ENCODE measurements at places on chromosomes 11 and 22.

- peak; percentile 70 for DNase-seq
Measured at GRCh38 chr22:35467681-35468434, 67.9 kb downstream of the MCM5 start.

DNA sequence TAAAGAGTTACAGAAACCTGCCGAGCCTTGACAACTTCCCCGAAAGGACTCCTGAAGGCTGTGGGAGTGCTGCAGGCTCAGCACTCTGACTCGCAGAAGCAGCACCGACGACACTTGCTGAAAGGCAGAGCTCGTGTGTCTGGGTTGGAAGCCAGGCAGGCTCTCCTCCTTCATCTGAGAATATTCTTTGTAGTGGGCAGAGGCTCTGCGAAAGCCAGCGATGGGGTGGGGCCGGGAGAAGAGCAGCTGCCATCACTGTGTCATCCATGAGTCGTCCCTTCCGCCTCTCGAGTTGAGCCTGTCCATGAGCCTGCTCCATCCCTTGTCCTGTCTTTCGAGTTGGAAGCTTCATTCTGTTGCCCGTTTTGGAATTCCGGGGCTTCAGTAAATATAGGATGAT is 11.9 kb downstream of the GLB1L2 start:
- DNase-seq: no peak

- no peak for DNase-seq
Measured at GRCh38 chr11:78787696-78788095, 213.0 kb upstream of the NARS2 start.

DNA sequence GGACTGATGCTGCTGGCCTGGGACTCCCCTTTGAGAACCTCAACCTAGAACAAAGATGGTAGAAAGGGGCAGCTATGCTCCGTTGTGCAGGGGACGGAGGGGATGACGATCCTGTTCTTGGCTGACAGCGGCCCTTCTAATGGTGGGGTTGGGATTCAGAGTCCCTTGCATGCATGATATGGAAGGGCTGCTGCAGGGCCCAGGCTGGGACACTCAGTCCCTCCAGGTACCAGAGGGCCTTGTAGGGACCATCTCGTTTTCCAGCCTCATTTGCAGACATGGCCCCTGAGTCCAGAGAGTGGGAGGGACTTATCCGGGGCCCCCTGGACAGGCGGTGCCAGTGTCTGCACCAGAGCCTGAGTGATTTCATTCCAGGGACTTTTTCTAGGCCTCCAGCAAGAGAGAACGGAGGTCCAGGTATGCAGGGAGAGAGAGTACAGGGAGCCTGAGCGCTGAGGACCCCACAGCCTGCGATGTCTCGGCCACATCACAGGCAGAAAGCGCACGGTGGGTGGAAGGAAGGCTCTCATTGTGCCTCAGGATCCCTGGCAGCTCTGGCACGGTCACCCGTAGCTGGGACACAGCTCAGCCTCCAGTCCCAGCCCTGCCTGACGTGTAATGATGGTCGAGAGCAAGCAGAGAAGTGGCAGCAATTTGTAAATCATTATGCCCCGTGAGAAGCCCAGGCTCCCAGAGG is 860.8 kb downstream of the TBC1D22A start:
- peak; percentile 6 for DNase-seq

- DNase-seq: no peak
Measured at GRCh38 chr11:86695373-86695772, 23.0 kb upstream of the ME3 start.

DNA sequence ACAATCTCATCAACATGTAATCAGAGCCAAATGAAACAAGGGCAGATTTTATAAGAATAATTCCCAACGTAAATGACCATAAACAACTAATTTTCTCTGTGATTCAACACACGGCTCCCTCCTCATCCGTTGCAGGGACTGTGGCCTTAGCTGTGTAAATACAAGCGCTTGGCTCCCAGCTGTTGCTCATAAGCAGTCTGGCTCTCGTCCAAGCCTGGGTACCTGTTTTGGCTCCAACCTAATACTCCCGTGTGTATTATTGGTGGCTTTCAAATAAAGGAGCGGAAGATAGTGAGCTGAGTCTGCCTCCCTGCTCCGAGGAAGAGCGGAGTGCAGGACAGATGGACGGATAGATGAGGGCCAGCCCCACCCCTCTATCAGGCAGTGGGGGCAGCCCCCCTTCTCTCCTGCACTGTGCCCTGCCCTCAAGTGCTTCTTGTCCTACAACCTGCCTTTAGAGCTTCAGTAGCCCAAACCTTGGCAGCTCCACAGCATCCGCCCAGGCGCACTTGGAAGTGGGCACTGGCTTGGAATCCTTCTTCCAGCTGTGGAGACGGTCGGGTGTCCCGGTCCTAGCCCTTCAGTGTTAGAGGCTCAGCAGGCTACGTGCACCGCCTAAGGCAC is 670.9 kb downstream of the BRD1 start:
- no peak for DNase-seq

DNA sequence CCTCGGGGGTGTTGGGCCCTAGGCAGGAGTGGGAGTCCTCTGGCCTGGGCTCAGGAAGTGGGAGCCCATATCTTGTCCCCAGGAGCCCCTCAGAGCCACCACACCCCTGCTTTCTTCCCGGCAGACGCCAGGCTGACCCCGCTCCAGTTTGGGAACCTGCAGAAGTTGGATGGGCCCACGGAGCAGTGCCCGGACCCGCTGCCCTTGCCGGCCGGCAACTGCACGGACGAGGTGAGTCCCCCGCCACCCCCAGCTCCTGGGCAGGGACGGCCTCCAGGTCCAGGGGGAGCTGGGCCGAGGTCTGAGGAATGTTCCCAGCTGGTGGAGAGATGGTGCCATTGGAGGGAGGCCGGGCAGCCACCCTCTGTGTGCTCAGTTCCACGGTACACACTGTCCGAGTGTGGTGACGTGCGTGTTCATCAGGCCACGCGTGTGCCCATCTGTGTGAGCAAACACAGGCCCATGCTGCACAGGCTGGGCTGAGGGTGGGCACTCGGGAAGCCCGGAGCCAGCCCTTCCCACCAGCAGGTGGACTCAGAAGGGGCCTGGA is 4.8 kb downstream of the MUC5B start:
- no peak for DNase-seq

DNA sequence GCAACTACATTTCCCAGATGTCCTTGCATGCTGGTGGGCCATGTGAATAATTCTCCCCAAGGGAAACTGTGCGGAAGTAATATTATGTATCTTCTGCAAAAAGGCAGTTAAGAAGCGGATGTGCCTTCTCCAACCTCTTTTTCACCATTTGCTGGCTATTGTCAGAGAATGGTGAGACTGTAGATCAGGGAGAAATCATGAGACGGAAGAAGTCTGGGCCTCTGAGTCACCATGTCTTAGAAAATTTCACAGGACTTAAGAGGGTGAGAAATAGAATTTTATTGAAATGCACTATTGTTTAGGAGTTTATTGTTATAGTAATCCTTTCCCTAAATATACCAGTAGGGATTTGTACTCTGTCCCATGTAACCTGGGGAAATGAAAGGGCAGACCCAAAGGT is 298.7 kb upstream of the ZC3H12C start:
- DNase-seq: no peak

GRCh38 chr11:35937700-35938099 is 6.2 kb upstream of the LDLRAD3 start:
- DNase-seq: no peak

- DNase-seq: peak; percentile 51
Measured at GRCh38 chr11:3626250-3626960, 15.4 kb downstream of the ART5 start.

DNA sequence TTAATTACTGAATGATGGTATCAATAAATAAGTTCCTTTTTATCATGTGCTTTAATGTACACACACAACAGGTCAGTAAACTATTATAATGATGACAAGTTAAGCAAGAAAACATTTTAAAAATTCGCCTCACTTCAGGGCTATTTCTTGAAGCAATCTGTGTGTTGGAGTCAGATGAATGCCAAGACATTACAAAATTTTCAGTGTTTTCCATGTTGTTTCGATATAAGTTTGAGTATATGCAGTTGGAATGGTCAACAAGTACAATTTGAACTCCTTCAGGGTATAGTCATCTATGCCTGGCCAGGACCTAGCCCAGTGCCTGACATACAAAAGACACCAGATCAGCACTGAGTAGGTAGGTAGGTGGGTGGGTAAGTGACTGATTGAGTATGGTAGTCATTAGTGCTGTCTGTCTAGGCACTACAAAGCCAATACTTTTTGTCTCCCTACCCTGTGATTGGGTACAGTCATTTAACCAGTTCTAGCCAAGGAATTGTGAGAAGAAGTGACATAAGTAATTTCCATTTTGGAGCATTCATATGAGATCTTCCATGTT is 7.5 kb downstream of the PRCP start:
- no peak for DNase-seq

DNA sequence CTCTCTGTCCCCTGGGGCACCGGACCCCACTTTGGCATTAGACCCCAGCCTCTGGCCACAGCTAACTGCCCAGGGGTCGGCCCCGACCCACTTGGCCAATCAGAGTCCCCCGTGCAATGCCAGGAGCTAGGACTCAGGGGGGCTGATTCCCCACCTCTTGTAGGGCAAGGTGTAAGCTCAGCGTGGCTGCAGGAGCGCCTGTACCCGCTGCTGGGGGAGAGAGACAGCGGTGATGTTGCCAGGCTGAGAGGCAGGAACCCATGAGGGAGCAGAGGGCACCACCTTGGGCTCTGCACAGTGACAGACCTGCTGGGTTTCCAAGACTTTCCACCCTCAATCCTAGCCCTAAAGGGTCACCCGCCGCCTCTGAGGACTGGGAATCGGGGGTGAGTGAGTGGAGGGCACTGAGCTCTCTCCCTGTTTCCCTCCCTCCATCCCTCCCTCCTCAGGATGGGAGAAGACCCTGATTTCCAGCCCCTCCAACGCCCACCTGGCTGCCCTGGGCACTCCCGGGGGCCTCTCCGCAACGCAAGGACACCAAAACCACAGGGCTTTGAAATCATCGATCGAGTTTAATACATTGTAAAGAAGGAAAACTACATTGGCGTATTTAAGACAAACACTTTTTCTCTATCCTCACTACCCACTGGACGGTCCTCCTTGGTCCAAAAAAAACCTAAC is 128.4 kb downstream of the ARHGAP8 start:
- no peak for DNase-seq

GRCh38 chr11:80843266-80843974 is 1402.6 kb upstream of the TENM4 start:
- no peak for DNase-seq

GRCh38 chr11:101354801-101355200 is 225.2 kb upstream of the PGR start:
- no peak for DNase-seq

- DNase-seq: no peak
Measured at GRCh38 chr22:32030518-32031247, 12.4 kb upstream of the SLC5A1 start.

- DNase-seq: no peak
Measured at GRCh38 chr11:9820260-9820659, 156.4 kb downstream of the SWAP70 start.

DNA sequence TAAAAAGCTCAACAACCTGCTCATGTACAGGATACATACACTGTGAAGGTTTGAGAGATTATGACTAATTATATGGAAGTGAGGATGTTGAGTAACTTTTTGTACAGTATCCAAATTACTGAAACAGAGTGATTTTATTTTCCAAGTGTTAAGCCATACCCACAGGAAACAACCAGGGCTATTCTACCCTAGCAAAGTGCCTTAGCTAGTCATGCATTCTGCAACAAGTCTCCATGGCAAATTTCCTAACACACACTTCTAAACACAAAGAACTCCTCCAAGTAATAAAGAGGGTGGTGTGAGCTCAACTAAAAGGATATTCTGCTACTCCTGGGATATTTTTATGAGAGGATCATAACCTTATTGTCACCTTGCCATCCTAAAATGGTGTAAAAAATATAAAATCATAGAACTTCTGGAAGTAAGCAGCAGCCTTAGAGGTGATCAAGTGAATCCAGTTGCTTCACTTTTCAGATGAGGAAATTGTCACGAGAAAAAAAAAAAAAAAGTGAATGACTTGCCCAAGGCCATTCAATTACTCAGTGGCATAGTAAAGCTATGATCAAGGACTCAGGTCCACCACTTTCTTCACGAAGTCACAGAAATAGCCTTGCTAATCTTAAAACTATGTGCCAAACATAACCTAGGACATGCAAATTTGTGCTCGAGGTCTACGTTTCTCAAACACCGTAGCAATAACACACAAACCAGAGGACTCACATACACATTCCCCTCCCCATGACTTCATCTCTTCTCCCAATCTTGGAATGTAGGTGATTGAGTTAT is 4.2 kb downstream of the LGR4 start:
- DNase-seq: no peak

GRCh38 chr11:121082670-121083069 is 18.4 kb upstream of the TECTA start:
- no peak for DNase-seq

GRCh38 chr11:42837994-42838393 is 473.8 kb upstream of the API5 start:
- DNase-seq: no peak

DNA sequence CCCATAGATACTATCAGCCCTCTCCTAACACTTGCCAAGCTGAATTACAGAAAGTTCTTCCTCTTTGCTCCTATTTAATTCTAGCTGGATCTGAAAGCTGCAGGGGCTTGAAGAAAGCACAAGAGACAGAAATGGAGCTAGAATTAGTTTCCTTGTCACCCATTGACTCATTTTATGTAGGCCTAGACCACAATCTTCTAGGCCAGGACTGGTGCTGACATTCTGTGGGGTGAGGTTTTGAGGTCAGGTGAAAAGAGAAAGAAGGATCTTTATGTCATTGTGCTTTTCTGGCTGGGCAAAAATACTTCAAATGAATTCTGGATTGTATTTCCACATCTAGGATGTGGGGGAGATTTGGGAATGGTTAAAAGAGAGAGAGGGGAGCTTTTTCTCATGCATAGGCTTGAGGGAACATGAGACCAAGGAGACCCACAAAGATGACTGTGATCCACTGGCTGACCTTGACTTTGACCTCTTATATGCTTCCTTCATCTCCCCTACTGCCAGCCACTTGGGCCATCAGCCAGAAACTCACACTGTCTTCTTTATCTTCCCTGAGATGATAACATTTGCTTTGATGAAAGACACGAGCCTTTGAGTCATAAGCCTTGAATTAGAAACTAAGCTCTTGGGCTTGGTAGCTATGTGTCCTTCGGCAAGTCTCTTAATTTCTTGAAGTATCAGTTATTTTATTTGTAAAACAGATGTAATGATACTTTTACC is 274.9 kb upstream of the CADM1 start:
- DNase-seq: peak; percentile 83

DNA sequence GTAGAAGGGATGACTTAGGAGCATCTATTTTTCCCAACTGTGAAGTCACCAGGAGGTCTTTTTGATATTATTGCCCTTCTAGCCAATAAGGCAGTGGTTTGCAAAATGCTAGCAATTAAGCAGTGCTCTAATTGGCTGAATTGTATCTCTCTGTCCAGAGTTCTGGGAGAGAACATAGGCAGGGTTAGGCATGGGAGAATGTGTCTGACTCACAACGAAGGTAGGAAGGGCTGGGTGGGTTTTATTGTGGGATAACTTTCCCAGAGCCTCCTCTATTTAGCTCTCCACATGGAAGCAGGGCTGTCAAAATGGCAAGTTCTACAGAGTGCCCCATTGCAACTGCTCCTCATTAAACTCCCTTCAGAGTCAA is 415.9 kb upstream of the CADM1 start:
- DNase-seq: no peak

GRCh38 chr11:73670808-73671207 is 24.4 kb downstream of the PLEKHB1 start:
- DNase-seq: no peak

GRCh38 chr22:44097263-44098020 is 73.3 kb downstream of the PARVB start:
- no peak for DNase-seq

Data from adrenal gland (tissue), 19 donors.